ENCODE measurements at places on chromosomes 1 and 21.

- no peak for DNase-seq
These were observed 19.5 kb downstream of the MAP7D1 start for GRCh38 chr1:36175137-36176095.

DNA sequence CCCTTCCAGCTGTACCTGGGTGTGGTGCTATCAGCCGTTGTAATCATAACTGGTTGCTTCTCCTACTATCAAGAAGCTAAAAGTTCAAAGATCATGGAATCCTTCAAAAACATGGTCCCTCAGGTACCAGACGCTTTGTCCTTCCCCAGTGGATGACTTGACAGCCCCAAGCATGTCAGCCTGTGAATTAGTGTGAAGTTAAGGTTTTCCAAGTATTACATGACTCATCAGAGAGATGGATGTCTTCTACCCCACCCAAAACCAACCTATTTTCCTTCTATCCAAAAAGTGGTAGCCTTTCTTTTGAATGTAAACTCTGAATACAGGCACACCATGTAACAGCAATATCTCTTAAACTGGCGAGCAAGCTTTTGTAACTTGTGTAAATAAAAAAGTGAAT lies 15.1 kb downstream of the ATP1A1 start:
- DNase-seq = no peak

- no peak for DNase-seq
These were observed 617 bp upstream of the ADGRL2 start for GRCh38 chr1:81799939-81800694.

DNA sequence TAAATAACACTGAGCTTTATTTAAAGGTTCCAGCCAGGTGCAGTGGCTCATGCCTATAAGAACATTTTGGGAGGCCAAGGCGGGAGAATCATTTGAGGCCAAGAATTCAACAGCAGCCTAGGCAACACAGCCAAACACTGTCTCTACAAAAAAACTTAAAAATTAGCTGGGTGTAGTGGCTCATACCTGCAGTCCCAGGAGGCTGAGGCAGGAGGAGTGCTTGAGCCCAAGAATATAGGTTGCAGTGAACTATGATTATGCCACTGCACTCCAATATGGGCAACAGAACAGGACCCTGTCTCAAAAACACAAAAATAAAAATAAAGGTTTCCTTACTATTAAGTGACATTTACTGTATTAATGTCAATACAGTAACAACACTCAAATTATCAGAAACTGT lies 2.1 kb downstream of the TAF12 start:
- peak; percentile 66 for DNase-seq

DNA sequence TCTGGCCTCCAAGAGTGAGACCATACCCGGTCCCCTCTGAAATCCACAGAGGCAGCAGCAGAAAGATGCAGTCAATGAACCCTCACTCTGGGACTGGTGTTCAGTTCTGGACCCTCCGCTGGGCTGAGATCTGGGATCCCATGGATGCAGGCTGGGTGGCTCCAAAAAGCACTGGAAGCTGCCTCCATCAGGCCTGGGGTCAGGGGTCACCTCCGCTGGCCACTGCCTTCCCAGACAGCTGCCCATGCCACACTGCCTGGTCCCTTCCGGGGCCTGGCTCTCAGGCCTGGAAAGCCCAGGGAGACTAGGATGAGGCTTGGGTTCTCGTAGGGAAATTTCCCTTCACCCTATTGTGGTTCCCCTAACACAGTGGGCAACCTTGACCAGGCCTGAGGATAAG lies 21.4 kb upstream of the PADI4 start:
- DNase-seq = no peak

- DNase-seq = peak; percentile 38
These were observed 8.0 kb upstream of the C1orf159 start for GRCh38 chr1:1123581-1124507.

DNA sequence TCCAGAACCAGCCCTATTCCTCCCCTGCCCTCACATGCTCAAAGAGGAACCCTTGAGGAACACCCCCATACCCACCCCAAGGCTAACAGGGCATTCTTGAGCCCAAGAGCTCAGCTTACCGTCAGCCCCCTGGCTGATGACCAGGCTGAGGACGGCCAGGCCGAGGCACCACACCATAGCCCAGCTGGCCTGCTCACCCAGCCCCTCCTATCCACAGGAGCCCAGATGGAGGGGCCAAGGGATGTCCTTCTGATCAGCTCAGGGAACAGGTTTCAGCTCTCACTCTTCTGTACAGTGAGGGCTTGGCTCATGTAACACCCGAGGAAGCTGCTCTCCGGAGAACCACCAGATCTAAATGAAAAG lies 2.2 kb downstream of the IGSF9 start:
- no peak for DNase-seq

GRCh38 chr21:35363458-35363857 lies 314.4 kb upstream of the RUNX1 start:
- no peak for DNase-seq

GRCh38 chr1:206495493-206496046 lies 11.8 kb upstream of the RASSF5 start:
- DNase-seq = no peak

DNA sequence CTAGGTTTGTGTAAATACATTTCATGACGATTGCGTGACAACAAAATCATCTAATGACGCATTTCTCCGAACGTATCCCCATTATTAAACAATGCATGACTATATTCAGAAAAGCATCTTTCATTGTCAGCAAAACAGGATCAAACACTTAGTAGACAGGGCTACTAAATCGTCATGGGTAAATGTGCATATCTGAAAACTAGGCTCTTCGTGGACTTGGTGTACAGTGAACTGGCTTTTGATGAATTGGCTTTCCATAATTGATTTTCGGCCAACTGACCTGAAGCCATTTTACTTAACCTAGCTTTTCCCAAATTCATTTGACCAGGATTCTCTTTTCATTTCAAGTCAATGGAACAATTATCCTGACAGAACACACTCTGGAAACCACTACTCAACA lies 665.0 kb downstream of the SMYD3 start:
- no peak for DNase-seq

DNA sequence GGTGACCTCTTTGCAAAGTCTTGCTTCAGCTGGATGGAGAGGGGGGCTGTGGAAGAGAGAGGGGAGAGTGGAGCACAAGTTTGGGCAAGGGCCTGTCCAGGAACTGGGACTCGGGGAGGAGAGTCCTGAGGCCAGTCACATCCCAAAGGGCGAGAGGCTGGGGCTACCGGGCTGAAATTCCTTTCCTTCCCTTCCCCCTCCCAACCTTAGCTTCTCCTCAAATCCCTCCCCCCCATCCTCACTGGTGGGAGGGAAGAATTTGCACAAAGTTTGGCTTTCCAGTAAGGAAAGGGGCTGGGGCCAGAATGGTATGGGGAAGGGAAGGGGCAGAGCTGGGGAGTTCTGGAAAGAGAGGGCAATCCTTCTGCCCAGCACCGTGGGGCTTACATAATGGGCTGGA lies 854 bp downstream of the CNTN2 start:
- DNase-seq = no peak

All from Kasumi-1 (cell line).